ENCODE measurements at places on chromosomes 4 and X. TPM values are rescaled to one million over a fixed set of nuclear protein-coding genes. Genes with fewer than 3 reads are reported as not detected.

GPC3 gene
- 4.7 TPM for total RNA-seq

ALB gene
- 0.64 TPM for total RNA-seq

FHDC1 gene
- total RNA-seq: 0.90 TPM

HMGB3 gene
- 104 TPM for total RNA-seq

GRCh38 chr4:184232202-184232601, 14.5 kb upstream of the ENPP6 start:
- DNase-seq: no peak
- H3K27ac ChIP-seq: no peak overlapping the region
- no peak overlapping the region for H3K4me3 ChIP-seq
- no peaks in the 10 kb centered on the region for H3K27me3 ChIP-seq

- peak overlapping the region; percentile 6 for H3K27ac ChIP-seq
- peaks cover 3% of the 10 kb centered on the region for H3K4me1 ChIP-seq
- peaks cover 3% of the 10 kb centered on the region for H3K27me3 ChIP-seq
- peaks cover 4% of the 10 kb centered on the region for H3K36me3 ChIP-seq
- DNase-seq: no peak
These were observed 430 bp upstream of the TRPC3 start for GRCh38 chr4:121952290-121952689.

Measured in endothelial cell (in vitro differentiated cells).